ENCODE measurements at places on chromosomes 1 and 21.

GRCh38 chr1:245588116-245588639, 433.4 kb downstream of the KIF26B start:
- DNase-seq, result no peak

- no peak for DNase-seq
Observed at GRCh38 chr1:212710566-212710965, 10.9 kb upstream of the BATF3 start.

- DNase-seq, result no peak
Observed at GRCh38 chr1:206912445-206913095, 9.2 kb downstream of the FCMR start.

DNA sequence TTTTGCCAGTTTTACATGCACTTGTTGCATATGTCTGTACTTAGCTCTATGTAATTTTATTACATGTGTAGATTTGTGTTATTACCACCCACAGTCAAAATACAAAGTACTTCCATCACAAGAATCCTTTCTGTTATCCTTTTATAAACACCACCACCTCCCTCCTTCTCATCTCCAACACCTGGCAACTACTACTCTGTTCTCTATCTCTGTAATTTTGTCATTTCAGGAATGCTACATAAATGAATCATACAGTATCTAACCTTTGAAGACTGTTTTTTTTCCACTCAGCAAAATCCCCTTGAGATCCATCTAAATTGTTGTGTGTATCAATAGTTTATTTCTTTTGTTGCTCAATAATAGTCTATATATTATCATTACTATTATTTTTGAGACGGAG, 64.5 kb upstream of the COP1 start:
- DNase-seq, result no peak

DNA sequence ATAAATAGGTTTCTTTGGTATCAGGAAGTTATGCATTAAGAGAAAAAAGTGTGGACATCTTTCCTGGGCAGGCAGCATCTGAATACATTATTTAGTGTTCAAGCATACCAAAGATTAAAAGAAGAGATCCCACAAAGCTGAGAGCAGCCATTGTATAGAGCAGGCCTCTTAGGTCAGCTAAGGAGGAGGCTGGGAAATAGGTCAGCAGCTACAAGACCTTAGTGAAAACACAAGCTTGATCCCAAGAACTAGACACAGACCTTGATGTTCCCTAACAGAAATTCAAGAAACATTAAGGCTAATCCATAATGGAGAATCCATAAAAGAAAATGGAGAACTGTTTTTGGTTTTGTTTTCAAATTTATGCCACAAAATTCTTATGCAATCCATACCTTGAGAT, 135.3 kb upstream of the DPT start:
- DNase-seq, result no peak

- DNase-seq, result no peak
Observed at GRCh38 chr1:100265562-100265930, 470 bp upstream of the RTCA start.

DNA sequence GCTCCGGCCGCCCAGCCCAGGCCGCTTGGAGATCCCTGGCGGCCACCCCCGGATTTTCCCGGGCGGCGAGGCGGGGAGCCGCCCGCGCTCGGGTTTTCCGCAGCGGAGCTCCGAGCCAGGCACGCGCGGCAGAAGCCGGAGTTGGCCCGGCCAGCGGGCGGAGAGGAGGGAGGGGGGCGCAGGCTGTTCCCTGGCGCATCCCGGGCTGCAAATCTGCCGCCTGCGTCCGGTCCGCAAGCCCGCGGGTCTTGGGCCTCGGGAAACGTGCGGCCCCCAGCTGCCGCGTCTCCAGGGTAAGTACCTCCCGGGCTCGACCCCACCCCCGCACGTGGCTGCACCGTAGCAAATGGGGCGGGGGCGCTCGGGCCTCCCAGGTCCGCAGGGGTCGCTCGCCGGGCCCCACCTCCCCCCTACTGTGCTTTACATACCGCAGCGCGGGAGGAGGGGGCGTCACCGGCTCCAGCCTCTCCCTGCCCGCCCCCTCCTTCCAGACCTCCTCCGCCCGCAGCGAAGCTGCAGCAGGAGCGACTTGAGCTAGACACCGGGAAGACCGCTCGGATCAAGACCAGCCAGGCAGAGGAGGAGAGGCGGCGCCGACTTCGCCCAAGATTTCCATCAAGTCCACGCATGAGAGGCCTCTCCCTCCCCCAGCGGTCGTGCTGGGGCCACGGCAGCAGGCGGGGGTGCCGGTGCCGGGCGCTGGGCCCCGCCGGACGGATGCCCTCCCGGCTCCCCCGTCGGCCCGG, 1.6 kb downstream of the TMEM200B start:
- no peak for DNase-seq

DNA sequence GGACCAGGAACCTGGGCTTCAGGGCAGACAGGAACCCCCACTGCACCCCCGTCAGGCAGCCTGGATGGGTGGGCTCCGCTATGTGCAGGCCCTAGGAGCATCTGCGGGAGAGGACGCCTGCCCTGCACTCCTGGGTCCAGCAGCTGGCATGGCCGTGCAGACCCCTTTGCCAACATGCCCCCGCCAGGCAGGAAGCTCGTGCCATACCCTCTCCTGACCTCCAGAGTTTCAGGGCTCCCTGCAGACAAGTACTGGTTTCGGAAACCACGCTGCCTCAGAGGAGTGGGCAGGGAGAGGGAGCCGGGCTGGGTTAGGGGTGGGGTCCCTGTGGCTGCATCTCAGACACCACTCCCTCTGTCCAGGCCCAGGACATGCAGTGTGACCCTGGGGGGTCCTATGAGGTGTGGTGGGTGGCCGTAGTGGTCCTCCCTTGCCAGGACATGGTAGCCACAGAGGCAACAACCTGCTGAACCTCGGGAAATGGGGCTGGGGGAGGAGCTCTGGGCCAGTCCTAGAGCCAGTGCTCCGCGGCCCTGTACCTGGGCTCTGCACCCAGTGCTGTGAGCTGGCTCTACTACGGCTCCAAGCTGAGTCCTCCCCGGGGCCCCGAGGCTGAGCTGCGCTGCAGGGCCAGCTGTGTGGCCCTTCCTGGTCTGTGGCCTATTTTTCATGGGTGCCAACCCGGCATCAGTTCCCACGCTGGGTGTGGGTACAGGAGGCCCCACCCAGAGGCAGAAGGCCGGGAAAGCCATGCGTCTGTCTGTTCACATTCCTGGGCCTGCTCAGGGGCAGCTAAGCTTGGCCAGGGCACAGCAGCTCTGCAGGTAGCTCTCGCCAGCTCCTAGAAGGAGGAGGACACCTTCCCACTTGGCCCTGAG, 1.4 kb downstream of the PLEKHN1 start:
- no peak for DNase-seq

DNA sequence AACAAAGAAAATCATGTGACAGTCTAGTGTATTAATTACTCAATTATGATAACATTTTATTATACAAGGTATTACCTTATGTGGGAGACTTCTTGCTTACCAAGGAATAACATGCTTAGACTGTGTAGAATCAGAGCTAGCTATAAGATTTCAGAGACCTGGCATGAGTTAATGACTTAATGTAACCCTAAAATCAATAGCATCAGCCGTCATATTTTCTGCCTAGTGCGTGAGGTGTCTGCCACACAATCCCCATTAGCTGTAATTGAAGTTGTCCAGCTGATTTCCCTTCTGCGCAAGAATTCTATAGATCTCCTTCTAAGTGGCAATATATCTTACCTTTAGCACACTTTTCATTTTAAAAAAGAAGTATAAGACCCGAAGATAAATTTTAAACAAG, 28.8 kb downstream of the CHODL start:
- no peak for DNase-seq

GRCh38 chr1:40986956-40987355, 7.5 kb downstream of the CTPS1 start:
- no peak for DNase-seq

GRCh38 chr21:27301220-27301619, 334.3 kb upstream of the ADAMTS5 start:
- no peak for DNase-seq

DNA sequence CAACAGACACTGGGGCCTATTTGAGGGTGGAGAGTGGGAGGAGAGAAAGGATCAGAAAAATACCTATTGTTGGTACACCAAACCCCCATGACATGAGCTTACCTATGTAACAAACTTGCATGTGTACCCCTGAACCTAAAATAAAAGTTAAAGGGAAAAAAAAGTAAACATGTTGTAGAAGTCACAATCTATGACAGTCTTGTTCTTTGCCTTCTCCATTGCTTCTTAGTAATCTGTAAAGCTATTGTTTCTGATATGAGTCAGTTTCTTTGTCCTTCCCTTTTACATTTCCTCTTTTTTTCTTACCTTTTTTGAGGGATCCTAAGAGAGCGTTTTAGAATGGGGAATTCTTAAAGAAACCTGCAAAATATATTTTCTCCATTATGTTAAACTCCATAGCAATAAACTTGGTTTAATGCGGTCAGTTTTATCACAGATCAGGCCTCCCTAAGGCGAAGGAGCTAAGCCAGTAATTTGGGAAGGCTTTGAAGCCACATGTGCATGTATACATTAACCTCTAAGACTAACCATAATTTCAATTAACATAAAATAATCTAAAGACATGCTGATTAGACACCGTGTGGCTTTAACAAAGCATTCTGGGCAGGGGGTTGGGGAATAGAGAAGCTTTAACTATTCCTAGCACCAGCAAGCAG, 77.8 kb upstream of the C1orf105 start:
- no peak for DNase-seq

GRCh38 chr1:180909462-180909976, 3.2 kb upstream of the KIAA1614 start:
- no peak for DNase-seq

GRCh38 chr1:229629261-229629660, 3.2 kb downstream of the URB2 start:
- no peak for DNase-seq

DNA sequence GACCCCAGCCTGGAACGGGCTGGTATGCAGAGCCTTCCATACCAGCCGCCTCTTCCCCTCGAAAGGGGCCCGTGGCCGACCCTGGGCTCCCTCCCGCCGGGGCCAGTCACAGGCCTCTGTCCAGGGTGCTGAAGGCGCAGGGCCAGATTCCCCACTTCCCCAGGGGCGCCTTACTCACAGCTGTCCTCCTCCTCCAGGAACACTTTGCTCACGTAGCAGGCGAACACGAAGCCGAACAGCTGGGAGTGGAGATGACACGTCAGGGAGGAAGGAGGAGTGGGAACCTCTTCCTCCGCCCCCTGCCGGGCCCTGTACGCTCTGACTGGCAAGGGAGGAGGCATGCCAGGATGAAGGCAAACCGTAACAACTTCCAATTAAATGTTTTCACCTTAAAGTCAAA, 57.3 kb downstream of the NKAIN1 start:
- DNase-seq, result peak; percentile 19

GRCh38 chr21:42406866-42407265, 3.2 kb downstream of the UBASH3A start:
- DNase-seq, result no peak

DNA sequence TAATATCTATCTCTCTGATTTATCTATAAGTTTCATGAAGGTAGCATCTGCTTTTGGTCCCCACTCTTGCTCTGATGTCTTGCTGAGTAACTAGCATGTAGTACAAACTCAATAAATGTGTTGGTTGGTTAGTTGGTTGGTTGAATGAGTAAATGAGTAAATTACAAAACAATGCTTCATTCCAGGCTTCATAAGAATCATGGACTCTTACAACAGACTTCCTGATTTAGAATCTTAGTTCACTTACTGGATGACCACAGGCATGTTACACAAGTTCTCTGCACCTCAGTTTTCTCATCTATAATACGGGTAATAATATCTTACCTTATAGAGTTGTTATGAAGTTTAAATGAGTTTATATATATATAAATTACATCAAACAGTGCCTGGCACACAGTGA, 98.6 kb downstream of the ZNF281 start:
- DNase-seq, result no peak

DNA sequence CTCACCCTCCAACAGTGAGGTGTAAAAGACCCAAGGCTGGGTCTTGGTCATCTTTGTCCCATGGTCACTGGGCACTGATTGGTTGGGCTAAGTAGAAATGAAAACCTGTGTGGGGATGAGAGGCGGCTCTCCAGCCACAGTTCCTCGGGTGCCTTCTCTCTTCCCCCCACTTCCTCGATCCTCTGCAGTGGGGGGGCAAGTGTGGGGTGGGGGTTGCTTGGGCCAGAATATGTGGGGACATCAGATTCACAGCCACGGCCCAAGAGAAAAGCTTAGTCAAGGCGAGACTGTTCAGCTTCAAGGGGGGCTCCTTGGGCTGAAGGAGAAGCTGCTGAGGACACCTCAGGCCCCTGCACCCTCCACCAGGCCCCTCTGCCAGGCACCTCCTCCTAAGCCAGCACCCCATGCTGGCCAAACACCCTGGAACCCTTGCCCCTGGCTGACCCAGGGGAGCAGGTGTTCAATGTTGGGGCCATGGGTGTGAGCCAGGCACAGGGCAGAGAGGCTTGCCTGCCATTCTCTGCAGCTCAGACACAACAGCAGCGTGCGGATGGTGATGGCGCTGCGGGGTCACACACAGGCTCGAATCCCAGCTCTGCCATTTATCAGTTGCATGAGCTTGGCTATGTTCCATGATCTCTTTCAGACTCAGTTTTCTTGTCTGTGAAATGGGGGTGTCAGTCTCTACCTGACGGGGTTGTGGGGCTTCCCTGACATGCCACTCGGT, 21.0 kb upstream of the TNFRSF1B start:
- DNase-seq, result no peak

DNA sequence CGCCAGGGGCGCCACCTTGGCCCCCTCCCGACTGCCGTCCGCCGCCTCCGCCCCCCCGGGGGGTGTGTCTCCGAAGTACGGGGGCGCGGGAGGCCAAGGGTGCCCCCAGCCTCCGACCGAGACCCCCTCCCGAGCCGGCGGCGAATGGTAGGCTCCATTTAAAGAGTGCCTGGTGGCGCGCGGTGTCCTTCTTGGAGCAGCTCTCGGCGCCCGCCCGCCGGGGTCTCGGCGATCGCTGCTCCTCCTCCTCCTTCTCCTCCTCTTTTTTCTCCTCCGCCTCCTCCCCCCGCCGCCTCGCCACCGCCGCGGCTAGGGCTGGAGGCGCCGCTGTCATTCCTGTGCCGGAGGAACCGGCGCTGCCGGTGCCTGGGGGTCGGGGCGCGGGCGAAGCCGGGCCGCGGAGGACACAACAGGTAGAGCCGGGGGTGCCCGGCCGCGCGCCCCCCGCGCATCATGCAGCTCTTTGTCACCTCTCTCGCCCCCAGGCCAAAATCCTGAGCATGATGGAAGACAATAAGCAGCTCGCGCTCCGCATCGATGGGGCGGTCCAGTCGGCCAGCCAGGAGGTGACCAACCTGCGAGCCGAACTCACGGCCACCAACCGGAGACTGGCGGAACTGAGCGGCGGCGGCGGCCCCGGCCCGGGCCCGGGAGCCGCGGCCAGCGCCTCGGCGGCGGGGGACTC, at the start of gene KAZN:
KAZN (plus strand) TSS at position 188 of the 685 bp plus-strand sequence.
- DNase-seq, result no peak

DNA sequence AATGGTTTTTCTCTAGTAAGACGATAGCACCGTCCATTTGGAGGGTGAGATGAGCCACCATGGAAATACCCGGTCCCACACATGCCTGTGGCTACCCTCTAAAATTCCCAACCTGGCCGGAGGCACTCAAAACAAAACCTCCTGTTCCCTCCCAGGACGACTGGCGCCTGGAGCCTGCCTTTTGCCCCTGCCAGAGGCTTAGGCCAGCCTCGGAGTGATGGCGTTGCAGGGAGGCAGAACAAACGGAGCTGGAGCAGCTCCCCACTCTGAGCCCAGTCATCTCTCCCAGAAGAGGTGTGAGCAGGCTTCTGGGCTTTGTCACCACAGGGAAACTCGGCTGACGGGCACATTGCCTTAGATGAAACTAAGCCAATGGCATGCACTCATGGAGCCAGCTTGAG, 213.7 kb upstream of the HOOK1 start:
- no peak for DNase-seq
